T-helper 2 cell treated with Interferon-gamma antibody and Interleukin-4, amounts not matched to agents 5 μg/mL and 100 μg/mL, for 36 hours (primary cell): ENCODE measurements at places on chromosomes 12 and 14.

- peak overlapping the region; percentile 75 for H3K4me3 ChIP-seq
- peak; percentile 79 for DNase-seq
- H3K27ac ChIP-seq, result peak overlapping the region; percentile 55
- H3K36me3 ChIP-seq, result no peaks in the 10 kb centered on the region
- H3K27me3 ChIP-seq, result peaks cover 30% of the 10 kb centered on the region
Observed at GRCh38 chr14:105527826-105528585, 1.6 kb downstream of the TMEM121 start.

- no peak overlapping the region for H3K4me3 ChIP-seq
- H3K27me3 ChIP-seq, result no peaks in the 10 kb centered on the region
- no peaks in the 10 kb centered on the region for H3K4me1 ChIP-seq
- DNase-seq, result no peak
Observed at GRCh38 chr12:51460519-51460918, 35.9 kb downstream of the SLC4A8 start.

- H3K27me3 ChIP-seq, result no peaks in the 10 kb centered on the region
- no peak overlapping the region for H3K4me3 ChIP-seq
- peaks cover 6% of the 10 kb centered on the region for H3K4me1 ChIP-seq
- H3K36me3 ChIP-seq, result peaks cover 34% of the 10 kb centered on the region
Observed at GRCh38 chr14:75837151-75837787, 144.5 kb downstream of the TGFB3 start.

GRCh38 chr14:42070031-42070430 is 463.4 kb downstream of the LRFN5 start:
- no peaks in the 10 kb centered on the region for H3K4me1 ChIP-seq
- no peaks in the 10 kb centered on the region for H3K27me3 ChIP-seq
- no peaks in the 10 kb centered on the region for H3K36me3 ChIP-seq
- H3K4me3 ChIP-seq, result no peak overlapping the region
- no peak overlapping the region for H3K27ac ChIP-seq

- peaks cover 5% of the 10 kb centered on the region for H3K27me3 ChIP-seq
- DNase-seq, result no peak
- no peaks in the 10 kb centered on the region for H3K36me3 ChIP-seq
- no peak overlapping the region for H3K4me3 ChIP-seq
Observed at GRCh38 chr12:2082321-2082720, 29.5 kb downstream of the CACNA1C start.

- DNase-seq, result no peak
- H3K27ac ChIP-seq, result no peak overlapping the region
- H3K36me3 ChIP-seq, result peaks cover 39% of the 10 kb centered on the region
- no peak overlapping the region for H3K4me3 ChIP-seq
- no peaks in the 10 kb centered on the region for H3K27me3 ChIP-seq
Observed at GRCh38 chr12:57737467-57738460, 778 bp downstream of the AGAP2 start.

DNA sequence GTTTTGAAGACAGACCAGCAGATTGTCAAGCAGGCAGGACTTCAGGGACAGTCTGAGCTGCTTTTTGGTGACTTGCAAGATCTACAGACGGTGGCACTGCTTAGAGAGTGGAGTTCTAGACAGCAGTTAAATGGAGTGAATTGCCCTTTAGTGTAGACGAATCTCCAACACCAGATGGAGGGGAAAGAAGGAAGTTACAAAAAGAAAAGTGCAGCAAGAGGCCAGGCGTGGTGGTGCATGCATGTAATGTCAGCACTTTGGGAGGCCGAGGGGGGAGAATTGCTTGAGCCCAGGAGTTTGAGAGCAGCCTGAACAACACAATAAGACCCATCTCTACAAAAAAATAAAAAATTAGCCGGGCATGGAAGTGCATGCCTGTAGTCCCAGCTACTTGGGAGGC is 8.4 kb upstream of the HHIPL1 start:
- peaks cover 2% of the 10 kb centered on the region for H3K27me3 ChIP-seq
- no peak for DNase-seq
- H3K4me3 ChIP-seq, result no peak overlapping the region
- no peaks in the 10 kb centered on the region for H3K4me1 ChIP-seq
- no peak overlapping the region for H3K27ac ChIP-seq

- peaks cover 10% of the 10 kb centered on the region for H3K4me1 ChIP-seq
- peaks cover 9% of the 10 kb centered on the region for H3K27me3 ChIP-seq
Observed at GRCh38 chr12:12899530-12900380, 8.4 kb downstream of the GPRC5A start.

- H3K36me3 ChIP-seq, result no peaks in the 10 kb centered on the region
- peaks cover 7% of the 10 kb centered on the region for H3K4me1 ChIP-seq
- H3K27me3 ChIP-seq, result peaks cover 7% of the 10 kb centered on the region
- no peak for DNase-seq
- no peak overlapping the region for H3K27ac ChIP-seq
Observed at GRCh38 chr12:30867415-30867814, 59.1 kb upstream of the TSPAN11 start.

- H3K4me3 ChIP-seq, result no peak overlapping the region
- H3K27ac ChIP-seq, result no peak overlapping the region
- H3K27me3 ChIP-seq, result no peaks in the 10 kb centered on the region
- no peaks in the 10 kb centered on the region for H3K4me1 ChIP-seq
- no peak for DNase-seq
Observed at GRCh38 chr12:30329281-30329680, 366.4 kb downstream of the IPO8 start.

GRCh38 chr12:54452628-54453027 is 20.8 kb downstream of the GTSF1 start:
- H3K27ac ChIP-seq, result no peak overlapping the region
- H3K36me3 ChIP-seq, result no peaks in the 10 kb centered on the region
- no peaks in the 10 kb centered on the region for H3K4me1 ChIP-seq
- no peak for DNase-seq

DNA sequence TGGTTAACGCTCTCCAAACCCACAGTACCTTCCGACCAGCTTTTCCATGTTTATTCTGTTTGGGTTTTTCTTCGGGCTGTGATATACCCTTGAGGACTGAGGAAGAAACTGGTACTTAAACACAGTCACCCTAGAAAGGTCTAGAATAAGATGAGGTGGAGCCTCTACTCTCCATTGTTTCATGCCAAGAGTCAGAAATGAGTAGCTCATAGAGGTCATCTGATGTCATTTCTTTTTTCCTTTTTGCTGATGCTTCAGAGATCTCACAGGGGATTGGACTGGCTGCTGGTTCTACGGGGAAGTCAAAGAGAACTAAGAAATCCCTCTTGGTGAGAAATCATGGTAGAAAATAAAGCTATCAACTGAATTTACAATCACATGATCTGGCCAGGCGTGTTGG is 538.2 kb upstream of the TMEM132C start:
- no peak overlapping the region for H3K4me3 ChIP-seq
- DNase-seq, result no peak
- no peak overlapping the region for H3K27ac ChIP-seq
- no peaks in the 10 kb centered on the region for H3K27me3 ChIP-seq
- no peaks in the 10 kb centered on the region for H3K4me1 ChIP-seq

DNA sequence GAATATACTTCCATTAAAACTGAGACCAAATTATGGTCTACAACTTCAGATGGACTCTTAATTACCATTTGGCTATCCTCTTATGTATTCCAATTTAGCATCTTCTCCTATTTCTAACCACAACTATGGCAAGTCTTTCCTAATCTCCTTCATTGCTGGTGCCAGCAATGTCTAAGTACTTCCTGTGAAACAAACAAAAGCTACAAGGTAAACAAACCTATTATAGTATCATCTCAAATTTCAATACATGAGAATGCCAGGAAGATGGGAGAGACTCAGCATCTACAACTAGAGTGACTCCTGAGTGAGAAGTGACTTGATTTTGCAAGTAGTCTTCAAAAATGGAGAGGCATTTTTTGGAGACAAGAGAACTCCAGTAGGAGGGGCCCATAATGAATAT is 202.9 kb upstream of the ATXN7L3B start:
- no peaks in the 10 kb centered on the region for H3K27me3 ChIP-seq
- no peak overlapping the region for H3K27ac ChIP-seq
- DNase-seq, result no peak
- no peak overlapping the region for H3K4me3 ChIP-seq
- H3K36me3 ChIP-seq, result no peaks in the 10 kb centered on the region

DNA sequence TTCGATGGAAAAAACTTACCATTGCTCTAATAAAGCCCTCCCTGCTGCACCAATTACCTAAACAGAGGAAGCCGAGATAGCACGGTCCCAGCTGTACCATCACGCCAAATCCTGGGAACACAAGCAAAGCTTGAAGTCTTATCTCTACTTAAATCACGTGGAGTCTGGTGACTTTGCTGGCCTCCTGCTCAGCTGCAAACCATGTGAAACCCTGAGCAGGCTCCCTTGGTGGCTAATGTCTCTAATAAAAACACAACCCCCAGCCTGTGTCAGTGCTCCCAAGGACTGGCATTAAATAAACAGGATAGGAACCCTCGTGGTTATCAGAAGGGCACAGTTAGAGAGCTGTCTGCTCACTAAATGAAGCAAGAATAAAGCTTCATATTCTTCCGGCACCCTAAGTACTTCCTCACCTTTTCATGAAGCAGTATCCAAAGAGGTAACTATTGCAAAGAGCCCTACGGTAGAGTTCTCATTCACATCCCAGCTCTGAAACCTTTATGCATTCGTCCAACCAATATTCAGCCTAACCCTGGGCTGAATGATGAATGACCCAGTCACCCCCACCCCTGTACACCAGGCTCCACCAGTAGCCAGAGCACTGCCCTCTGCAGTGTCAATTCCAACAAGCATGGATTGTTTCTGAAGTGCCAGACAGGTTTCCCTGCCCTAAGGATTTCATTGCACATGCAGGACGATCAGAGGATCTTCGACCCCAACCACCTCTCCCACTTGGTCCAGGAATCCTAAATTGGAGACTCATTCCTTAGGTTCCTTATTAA is 452.7 kb upstream of the TMPO start:
- no peak for DNase-seq
- H3K27me3 ChIP-seq, result no peaks in the 10 kb centered on the region
- H3K4me1 ChIP-seq, result no peaks in the 10 kb centered on the region

DNA sequence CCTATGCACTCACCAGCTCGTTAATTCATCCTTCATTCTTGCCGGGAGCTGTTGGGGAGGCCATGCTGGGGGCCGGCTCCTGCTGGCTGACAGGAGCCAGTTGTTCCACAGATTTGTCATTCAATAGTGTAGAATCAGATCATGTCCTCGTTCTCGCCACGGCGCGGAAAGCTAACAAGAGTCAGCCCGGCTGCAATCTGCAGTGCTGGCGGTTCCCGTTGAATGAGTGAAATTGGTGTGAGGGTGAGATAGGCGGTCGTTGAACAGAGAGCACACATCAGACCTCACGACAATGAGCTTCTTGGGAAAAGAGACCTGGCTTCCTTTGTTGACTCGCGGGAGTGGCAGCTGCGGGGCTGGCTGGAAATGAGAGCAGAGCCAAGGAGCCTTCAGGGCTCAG is 57.5 kb downstream of the KIF26A start:
- no peak for DNase-seq
- peaks cover 3% of the 10 kb centered on the region for H3K27me3 ChIP-seq
- no peaks in the 10 kb centered on the region for H3K36me3 ChIP-seq
- no peak overlapping the region for H3K4me3 ChIP-seq

DNA sequence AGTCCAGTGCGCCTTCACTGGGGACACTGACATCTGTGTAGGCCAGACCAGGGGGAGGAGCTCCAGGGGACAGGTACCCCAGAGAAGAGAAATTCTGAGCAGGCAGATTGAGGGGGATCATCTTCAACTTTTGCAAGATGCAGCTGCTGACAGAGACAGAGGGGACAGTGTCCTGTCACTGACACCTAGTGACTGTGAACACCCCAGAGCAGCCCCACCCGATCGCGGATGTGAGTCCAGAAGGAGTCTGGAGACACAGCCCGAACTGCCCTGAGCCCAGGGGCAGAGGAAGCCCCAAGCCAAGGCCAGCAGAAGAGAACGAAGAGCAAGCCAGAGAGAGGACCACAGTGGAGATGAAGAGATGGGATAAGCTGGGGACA is 21.7 kb upstream of the LRTM2 start:
- no peaks in the 10 kb centered on the region for H3K27me3 ChIP-seq
- H3K27ac ChIP-seq, result no peak overlapping the region
- no peaks in the 10 kb centered on the region for H3K36me3 ChIP-seq
- DNase-seq, result no peak
- H3K4me1 ChIP-seq, result peaks cover 7% of the 10 kb centered on the region

DNA sequence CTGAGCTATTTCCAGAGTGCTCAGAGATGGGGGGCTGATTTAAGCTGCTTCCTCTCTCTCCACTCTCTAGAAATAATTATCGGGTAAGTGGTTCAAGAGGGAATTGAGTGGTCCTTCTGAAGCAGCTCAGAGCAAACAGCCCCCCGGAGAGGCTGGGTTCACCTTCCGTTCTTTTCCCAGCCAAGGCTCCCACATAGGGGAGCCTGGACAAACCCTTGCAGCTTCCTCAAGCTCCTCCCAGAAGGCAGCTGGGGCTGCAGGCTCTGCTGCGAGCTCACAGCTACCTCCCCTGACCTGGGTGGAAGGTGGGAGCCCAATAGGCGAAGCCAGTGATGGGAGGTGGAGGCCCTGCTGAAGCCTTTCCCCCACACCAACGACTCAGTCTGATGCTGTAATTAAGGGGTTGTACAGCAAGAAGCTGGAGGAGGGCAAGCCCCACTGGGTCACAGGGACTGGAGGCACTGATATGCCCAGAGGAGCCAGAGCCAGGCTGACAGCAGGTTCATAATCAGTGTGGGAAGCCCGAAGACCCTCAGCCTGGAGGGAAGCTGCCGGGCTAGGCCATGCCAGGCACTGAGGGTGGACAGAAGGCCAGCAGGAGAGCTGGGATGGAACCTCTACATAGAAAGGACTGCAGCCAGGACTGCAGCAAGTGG is 52.4 kb downstream of the ARL6IP4 start:
- H3K4me1 ChIP-seq, result peaks cover 16% of the 10 kb centered on the region
- H3K27ac ChIP-seq, result no peak overlapping the region
- DNase-seq, result no peak
- no peak overlapping the region for H3K4me3 ChIP-seq
- H3K36me3 ChIP-seq, result peaks cover 6% of the 10 kb centered on the region
- H3K27me3 ChIP-seq, result no peaks in the 10 kb centered on the region

GRCh38 chr12:124736115-124737039 is 127.3 kb downstream of the SCARB1 start:
- no peak overlapping the region for H3K27ac ChIP-seq
- H3K27me3 ChIP-seq, result peaks cover 9% of the 10 kb centered on the region
- peak; percentile 19 for DNase-seq
- no peaks in the 10 kb centered on the region for H3K36me3 ChIP-seq
- H3K4me1 ChIP-seq, result peaks cover 9% of the 10 kb centered on the region

DNA sequence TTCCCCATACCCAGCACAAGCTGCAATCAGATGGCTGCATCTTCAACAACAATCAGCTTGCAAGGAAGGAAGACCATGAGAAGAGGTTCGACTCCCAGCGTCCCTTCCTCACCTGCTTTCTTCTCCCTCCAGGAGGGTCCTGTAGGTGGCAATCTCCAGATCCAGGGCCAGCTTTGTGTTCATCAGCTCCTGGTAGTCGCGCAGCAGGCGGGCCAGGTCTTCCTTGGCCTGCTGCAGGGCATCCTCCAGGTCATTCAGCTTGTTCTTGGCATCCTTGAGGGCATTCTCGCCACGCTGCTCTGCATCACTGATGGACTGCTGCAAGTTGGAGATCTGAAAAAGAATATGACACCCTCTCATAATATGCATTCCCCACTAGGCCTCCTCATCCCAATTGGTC is 4.0 kb downstream of the KRT1 start:
- H3K27ac ChIP-seq, result no peak overlapping the region
- H3K27me3 ChIP-seq, result peaks cover 8% of the 10 kb centered on the region
- H3K36me3 ChIP-seq, result peaks cover 3% of the 10 kb centered on the region
- no peak for DNase-seq
- peaks cover 47% of the 10 kb centered on the region for H3K4me1 ChIP-seq

- no peak overlapping the region for H3K27ac ChIP-seq
- peaks cover 33% of the 10 kb centered on the region for H3K4me1 ChIP-seq
- H3K27me3 ChIP-seq, result no peaks in the 10 kb centered on the region
- H3K4me3 ChIP-seq, result peak overlapping the region; percentile 47
- DNase-seq, result no peak
Observed at GRCh38 chr12:15547691-15548090, 225.4 kb downstream of the PTPRO start.
